T-helper 2 cell (primary cell): ENCODE measurements at places on chromosomes 2 and 18.

GRCh38 chr2:238476258-238476657, 49.5 kb downstream of the ASB1 start:
- DNase-seq, result no peak

- no peak for DNase-seq
Observed at GRCh38 chr2:111686994-111687393, 197.0 kb downstream of the ANAPC1 start.

DNA sequence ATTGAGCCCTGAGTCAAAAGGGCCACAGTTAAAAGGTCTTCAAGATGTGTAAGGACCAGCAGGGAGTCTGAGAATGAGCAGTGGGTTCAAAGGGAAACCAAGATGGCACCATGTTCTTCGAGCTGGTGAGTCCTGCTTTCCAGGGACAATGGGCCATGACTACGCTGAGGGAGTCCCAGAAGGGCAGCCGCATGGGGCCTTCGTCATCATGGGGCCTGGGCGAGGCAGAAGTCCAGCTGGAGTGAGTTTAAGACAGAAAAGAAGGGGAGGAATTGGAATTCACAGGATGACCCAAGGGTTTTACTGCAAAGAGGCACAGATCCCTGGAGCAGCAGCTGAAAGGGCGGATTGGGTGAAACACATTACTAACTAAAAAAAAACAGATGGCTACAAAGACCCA, 340.8 kb upstream of the MYT1L start:
- no peak for DNase-seq

GRCh38 chr2:35428548-35428947, 927.0 kb upstream of the CRIM1 start:
- DNase-seq, result no peak

DNA sequence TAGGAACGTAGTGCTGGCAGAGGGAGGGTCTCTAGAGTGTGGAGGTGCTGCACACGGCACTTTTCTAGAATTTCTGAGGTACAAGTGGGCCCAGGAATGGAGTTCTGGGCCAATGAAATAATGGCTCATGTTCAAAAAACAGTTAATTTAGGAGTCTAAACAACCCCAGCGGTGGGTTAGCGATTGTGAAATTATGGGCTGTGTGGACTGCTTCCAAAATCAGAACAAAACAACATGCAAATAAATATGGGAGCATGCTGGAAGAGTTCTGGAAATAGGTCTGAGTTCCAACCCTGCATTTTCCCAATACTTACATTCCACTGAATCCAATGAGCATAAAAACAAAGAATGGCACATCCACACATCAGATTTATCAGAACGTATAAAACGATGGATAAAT, 317.6 kb downstream of the AFF3 start:
- no peak for DNase-seq

GRCh38 chr2:40329739-40330030, 122.2 kb downstream of the SLC8A1 start:
- no peak for DNase-seq
